A673 (cell line): ENCODE measurements at places on chromosomes 1 and 21.

DNA sequence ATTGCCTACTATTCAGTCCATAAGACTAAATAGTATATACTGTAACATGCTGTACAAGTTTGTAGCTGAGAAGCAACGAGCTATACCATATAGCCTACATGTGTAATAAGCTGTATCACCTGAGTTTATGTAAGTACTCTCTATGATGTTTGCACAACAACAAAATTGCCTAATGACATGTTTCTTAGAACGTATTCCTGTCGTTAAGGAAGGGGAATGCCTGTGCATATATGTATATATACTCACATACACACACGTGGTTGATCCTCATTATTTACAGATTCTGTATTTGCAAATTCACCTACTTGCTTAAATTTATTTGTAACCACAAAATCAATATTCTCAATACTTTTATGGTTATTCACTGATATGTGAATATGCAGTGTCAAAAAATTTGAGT lies 215.6 kb downstream of the GPR52 start:
- DNase-seq: no peak

DNA sequence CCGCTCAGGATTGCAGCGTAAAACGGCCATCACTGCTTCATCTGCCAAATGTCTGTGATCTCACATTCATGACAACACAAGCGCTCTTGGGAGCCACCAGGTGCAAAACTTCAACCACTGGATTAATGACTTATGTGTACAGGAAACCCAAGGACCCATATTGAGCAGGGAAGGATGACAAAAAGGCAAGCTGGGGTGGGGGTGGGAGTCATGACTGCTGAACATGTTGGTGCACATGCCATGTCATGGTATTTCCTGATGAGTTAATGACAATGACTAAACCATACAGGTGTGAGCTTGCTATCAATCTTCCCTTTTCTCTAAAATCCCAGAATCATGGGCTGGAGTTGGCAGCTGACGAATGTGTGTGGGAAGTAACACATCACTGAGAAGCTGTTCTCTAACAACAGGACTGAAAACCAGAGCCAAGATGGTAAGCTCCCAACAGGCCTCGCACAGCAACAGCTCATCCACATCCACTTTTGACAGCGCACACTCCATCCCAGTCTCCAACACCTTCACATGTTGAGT lies 3.1 kb upstream of the SH2D5 start:
- DNase-seq: no peak

GRCh38 chr1:22527555-22528296 lies 35.6 kb upstream of the EPHA8 start:
- no peak for DNase-seq

GRCh38 chr1:210597555-210598134 lies 268.9 kb downstream of the HHAT start:
- peak; percentile 59 for DNase-seq

GRCh38 chr1:99784143-99784542 lies 17.7 kb upstream of the FRRS1 start:
- no peak for DNase-seq
